K562 (cell line): ENCODE measurements at places on chromosomes 7 and 10.

DNA sequence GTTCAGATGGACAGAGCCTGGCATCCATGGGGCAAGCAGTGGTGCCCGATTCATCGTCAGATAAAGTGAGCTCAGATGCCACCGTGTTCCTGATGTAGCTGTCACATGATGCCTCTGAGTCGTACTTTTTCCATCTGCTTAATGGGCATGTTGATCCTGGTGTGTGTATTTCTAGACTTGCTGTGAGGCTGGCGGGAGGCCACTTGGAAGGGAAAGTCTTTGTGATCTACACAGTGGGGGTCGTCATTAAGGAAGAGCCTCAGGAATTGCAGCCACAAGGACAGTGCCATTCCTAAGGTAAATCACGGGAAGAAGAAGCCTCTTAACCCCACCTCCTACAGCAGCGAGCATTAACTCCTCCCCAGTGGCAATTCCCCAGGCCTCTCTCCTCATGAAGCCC lies 63.0 kb downstream of the RGS10 start:
- no peak for DNase-seq

DNA sequence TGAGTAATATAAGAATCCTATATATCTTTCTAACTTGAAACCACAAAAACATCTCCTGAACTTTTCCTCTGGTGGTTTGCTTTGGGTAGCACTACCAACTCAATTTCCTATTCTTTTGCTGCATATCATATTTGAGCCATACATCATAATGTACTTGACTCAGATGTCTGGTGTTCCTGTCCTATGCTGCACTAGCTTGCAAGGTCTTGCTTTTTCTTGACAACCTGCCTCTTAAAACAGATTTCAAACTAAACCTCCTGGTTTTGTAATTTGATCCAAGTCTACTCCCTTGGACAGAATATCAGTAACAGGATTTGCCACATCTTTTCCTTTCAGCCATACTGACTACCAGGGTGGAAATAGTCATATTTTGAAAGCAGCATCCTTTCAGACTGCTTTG lies 520.3 kb upstream of the LRRTM3 start:
- DNase-seq = no peak

- no peak for DNase-seq
These were observed 133.9 kb downstream of the COBL start for GRCh38 chr7:51182636-51183166.

DNA sequence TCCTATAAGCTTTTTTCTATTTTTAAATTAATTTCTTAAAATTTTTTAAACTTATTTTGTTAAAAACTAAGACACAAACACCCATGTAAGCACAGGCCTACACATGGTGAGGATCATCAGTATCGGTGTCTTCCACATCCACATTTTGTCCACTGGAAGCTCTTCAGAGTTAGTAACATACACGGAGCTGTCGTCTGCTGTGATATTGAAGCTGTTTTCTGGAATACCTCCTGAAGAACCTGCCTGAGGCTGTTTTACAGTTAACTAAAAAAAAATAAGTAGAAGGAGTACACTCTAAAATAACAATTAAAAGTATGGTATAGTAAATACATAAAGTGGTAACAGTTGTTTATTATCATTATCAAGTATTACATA lies 17.7 kb downstream of the KLLN start:
- DNase-seq = no peak

- DNase-seq = peak; percentile 79
These were observed 55.5 kb upstream of the LOXL4 start for GRCh38 chr10:98323221-98324164.
